ENCODE measurements at places on chromosomes 2 and 18.

DNA sequence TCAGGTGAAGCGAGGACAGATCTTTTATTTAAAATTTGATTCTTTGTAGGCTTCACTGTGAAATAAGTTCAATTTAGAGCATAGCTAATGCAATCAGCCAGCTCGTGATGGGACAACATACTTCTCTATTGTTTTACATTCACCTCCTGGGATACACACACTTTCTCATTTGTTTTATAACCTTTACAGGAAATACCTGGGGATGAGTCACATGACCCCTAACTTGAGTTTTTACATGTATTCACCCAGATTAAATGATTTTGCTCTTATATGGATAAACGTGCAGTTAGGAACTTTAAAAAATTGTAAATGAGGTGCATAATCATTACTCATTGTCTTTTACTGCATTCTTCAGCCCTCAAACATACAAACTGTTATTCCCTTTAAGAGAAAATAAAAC, 152.1 kb downstream of the NEDD4L start:
- DNase-seq: no peak

GRCh38 chr2:85971366-85971765, 82.6 kb upstream of the ST3GAL5 start:
- no peak for DNase-seq

GRCh38 chr18:5434425-5434824, 109.4 kb downstream of the EPB41L3 start:
- no peak for DNase-seq

DNA sequence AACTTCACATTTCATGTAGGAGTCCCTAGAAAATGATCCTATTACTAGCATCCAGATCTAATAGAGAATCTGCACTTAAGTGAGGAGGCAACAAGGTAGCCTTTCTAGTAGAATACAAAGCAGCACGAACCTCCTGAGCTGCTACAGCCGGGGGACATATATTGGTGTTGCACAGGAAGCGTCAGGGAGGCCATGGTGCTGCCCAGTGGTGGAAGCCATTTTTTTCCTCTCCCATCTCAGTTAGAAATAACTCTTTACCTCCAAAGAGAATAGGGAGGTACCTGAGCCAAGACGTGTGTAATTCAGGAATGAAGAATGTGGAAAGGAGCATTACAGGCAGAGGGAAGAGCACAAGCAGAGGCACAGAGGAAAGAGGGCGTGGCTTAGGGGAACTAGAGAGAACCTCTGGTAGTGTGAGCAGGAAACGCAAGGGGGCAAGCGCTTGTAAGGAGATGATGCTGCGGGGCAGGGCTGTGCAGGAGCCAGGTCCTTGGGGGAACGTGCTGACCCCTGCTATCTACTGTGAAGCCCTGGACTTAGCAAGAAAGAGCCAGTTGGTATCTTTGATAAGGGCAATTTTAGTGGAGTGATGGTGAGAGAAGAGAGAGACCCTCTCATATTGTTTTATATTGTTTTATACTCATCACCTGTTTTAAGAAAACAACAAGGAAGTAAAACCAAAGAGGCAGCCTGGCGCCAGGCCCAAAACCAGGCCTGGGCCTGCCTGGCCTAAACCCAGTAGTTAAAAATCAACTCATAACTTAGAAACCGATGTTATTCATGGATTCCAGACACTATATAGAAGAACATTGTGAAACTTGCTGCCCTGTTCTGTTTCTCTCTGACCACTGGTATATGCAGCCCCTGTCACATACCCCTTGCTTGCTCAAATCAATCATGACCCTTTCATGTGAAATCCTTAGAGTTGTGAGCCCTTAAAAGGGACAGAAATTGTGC, 50.0 kb upstream of the TTC39C start:
- DNase-seq: no peak

- DNase-seq: no peak
These were observed 112.0 kb upstream of the PNPT1 start for GRCh38 chr2:55805686-55806085.

GRCh38 chr2:24026233-24026632, 16.3 kb downstream of the MFSD2B start:
- DNase-seq: no peak
